ENCODE measurements at places on chromosomes 12 and 14. TPM values are rescaled to one million over a fixed set of nuclear protein-coding genes. Genes with fewer than 3 reads are reported as not detected.

DNA sequence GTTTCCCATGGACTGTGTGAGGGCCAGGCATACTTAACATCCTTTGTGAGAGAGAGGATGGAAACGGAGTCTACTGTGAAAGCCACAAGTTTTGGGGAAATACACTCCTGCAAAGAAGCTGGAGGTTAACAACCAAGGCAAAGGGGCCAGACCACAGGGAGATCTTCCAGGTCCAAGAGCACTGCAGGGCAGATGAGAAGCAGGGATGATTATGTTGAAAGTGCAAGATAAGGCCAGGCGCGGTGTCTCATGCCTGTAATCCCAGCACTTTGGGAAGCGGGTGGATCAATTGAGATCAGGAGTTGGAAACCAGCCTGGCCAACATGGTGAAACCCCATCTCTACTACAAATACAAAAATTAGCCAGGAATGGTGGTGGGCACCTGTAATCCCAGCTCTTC is 15.1 kb downstream of the COQ6 start:
- no peak for DNase-seq

DNA sequence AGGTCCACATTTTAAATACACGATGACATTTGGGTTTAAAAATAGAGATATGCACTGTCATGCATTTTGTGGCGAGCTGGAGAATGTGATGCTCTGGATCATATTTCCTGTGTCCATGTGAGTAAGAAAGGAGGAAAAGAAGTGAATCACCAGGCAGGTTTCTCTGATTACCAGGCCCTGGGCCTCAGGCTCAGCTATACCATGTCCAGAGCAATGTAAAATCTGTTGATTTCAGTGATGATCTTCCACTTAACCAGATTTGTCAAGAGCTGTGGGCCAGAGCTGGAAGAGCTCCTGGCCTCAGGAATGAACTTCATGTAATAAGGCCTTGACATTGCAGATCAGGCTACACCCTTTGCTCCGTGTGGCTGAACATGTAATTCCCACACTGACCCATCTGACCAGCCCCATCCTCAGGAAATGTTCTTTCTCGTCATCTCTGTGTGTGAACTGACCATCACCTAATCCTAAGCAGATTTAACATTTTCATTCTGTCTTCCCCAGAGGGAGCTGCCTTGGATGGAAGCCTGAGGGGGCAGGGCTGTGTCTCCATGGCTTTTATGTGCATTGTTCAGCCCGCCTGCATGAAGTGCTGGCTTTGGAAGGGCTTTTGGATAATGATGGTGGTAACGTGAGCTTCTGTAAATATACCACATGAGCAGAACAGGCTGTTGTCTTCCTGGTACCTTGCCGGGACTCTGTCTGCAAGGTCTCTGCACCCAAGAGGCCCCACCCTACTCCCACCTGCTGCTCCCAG is 54.5 kb downstream of the CRACR2A start:
- no peak for DNase-seq

The PTGER2 gene
- 52.1 TPM for total RNA-seq

The OR6C70 gene
- total RNA-seq: not detected

The KCNK13 gene
- 0.21 TPM for total RNA-seq

- DNase-seq: no peak
These were observed 6.7 kb downstream of the REC8 start for GRCh38 chr14:24178399-24179178.

GRCh38 chr14:81031488-81031887 is 76.1 kb downstream of the TSHR start:
- no peak for DNase-seq

GRCh38 chr12:109082751-109083150 is 10.5 kb downstream of the ALKBH2 start:
- DNase-seq: no peak

DNA sequence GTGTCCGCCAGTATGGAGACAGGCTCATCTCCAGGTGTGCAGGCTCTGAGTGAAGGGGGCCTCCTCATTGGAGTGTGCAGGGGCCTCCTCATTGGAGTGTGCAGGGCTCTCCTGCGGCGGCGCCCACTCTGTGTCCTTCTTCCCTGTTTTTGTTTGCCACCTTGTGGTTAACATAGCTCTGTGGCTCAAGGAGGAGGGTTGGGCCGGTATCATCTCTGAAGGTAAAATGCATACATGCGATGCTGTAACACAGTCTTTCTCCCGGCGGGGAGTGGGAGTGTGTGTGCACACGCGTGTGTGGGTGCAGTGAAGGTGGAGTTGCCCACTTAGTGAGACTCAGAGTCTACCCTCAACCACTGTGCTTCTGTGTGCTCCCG is 429.4 kb downstream of the ZFP36L1 start:
- no peak for DNase-seq

DNA sequence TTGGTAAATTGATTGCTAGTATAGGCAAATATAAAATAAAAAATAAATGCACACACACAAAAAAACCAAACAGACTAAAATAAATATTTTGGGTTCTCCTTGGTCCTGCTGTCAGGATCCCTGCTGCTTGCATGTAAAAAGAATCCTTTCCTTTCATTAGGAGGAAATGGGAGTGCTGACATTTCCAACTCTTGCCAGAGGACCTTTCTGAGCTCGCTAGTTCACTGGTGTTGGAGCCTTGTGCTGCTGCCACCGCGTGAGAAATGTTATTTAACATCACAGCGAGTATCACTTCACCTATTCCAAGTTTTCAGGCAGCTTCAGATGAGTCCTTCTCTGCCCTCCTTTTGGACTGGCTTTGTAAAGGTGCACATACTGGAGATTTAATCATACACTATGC is 358.9 kb downstream of the NPAS3 start:
- no peak for DNase-seq

GRCh38 chr12:132649226-132649945 is 30.8 kb downstream of the P2RX2 start:
- no peak for DNase-seq

- no peak for DNase-seq
These were observed 2.4 kb downstream of the STAB2 start for GRCh38 chr12:103589517-103589916.

DNA sequence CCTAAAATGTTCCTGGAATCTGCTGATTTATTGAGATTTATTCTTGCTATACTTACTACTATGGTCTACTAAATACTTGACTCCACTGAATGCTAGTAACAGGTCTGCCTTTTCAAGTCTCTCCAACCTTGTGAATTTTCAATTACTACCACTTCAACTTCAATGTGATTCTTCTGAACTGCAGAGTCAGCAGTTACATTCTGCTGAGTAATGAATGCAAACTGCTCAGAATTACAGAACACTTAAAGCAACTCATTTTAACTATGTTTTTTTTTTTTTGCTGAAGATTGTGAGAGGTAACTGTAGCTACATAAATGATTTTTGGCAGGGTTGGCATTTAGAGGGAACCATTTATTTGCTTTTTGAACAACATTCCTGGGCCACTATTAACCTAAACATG is 41.8 kb downstream of the ARF6 start:
- no peak for DNase-seq

The ABCD2 gene
- 7.5 TPM for total RNA-seq

- no peak for DNase-seq
These were observed 53.1 kb downstream of the TAOK3 start for GRCh38 chr12:118319627-118320026.

The NID2 gene
- 2.2 TPM for total RNA-seq

DNA sequence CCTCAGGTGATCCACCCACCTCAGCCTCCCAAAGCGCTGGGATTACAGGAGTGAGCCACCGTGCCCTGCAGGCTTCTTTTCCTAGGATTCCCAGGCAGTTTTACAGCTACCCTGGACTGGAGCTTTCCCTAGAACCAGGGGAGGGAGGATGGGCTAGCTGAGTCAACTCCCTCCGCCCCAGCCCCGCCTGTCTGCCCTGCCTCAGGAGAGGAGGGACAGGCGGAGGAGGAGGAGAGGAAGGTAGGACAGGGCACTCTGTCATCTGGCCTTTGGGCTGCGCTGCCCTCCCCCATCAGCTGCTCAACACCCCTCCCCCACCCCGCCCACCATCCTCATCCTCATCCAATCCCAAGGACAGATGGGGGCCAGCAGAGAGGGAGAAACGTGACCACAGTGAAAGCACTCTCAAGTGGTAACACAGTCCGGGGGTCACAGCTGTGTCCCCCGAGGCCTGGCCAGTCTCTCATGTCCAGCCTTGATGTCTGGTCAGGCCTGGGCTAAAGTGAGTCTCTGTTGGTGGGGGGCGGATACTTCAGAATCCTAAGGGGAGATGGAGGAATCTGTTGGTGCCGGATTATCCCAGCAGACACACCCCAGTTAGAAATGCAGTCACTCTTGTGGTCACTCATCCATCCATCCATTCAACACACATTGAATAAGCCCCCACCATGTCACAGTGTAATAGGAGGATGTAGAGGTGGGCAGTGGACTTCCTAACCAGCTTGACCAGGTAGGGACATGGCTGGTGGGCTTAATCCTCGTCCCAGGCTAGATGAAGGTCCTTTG is 12.3 kb downstream of the FIGNL2 start:
- DNase-seq: no peak

GRCh38 chr12:62210422-62210821 is 49.8 kb upstream of the USP15 start:
- DNase-seq: no peak

- no peak for DNase-seq
These were observed 788 bp downstream of the ENO2 start for GRCh38 chr12:6914947-6915788.

- no peak for DNase-seq
These were observed 126.6 kb downstream of the ZFP36L1 start for GRCh38 chr14:68666236-68666635.

GRCh38 chr14:61565836-61566536 is 129.3 kb upstream of the HIF1A start:
- no peak for DNase-seq

- DNase-seq: no peak
These were observed 22.8 kb downstream of the EXOC5 start for GRCh38 chr14:57245941-57246340.

The MYF6 gene
- total RNA-seq: not detected

- DNase-seq: no peak
These were observed 24.5 kb downstream of the PRKAB1 start for GRCh38 chr12:119692410-119692809.

The HELB gene
- 72.1 TPM for total RNA-seq

- no peak for DNase-seq
These were observed 70.1 kb upstream of the TTC7B start for GRCh38 chr14:90886297-90886815.

GRCh38 chr14:39322807-39323206 is 89.1 kb downstream of the MIA2 start:
- DNase-seq: no peak

GRCh38 chr12:65720136-65721130 is 103.8 kb upstream of the HMGA2 start:
- no peak for DNase-seq

DNA sequence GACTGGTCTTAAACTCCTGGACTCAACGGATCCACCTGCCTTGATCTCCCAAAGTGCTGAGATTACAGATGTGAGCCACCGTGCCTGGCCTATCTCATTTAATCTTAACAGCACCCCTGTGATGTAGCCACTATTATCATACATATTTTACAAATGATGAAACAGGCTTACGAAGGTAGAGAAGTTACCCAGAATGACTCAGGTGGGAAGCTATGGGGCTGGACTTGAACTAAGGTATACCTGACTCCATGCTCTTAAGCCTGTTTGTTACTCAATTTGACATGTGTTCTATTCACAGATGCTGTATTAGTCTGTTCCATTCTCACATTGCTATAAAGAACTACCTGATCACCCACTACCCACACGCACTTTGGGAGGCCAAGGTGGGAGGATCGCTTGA is 36.8 kb upstream of the TMPO start:
- no peak for DNase-seq

The NINJ2 gene
- 6.3 TPM for total RNA-seq

DNA sequence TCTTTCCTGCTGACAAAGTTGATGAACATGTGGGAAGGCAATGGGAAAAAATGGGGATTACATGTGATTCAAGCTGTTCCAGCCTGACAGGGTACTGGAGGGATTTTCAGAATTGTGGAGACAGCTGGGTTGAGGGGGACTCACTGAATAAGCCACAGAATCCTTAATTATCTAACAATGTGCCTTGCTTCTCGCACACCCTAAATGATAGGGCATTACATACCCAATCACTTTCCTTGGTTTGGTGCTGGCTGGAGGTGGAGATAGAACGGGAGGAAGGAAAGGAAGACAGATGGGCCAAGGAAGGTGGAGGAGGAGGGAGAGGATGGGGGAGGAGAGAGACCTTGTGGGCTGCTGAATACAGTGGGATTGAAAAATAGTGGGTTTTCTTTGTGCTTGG is 20.7 kb downstream of the PELI2 start:
- no peak for DNase-seq

- no peak for DNase-seq
These were observed 33.0 kb upstream of the PRMT8 start for GRCh38 chr12:3458041-3458440.

The CLEC6A gene
- total RNA-seq: not detected

The BICDL1 gene
- 146 TPM for total RNA-seq

DNA sequence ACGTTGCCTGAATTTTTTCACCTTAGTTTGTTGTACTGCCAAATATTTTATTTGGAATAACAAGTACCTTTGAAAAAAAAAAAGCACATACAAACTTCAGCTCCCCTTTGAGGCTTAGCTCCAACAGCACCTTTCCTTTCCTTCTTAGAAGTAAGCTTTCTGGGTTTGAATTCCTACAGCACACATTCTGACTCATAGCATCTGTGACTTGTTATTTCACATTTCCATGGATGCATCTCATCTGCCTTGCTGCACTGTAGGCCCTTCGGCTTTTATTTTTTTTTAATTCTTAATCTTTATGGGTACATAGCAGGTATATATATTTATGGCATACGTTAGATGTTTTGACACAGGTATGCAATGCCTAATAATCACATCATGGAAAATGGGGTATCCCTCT is 7.2 kb downstream of the LGALS3 start:
- no peak for DNase-seq

GRCh38 chr12:21683115-21683514 is 25.5 kb upstream of the LDHB start:
- no peak for DNase-seq

DNA sequence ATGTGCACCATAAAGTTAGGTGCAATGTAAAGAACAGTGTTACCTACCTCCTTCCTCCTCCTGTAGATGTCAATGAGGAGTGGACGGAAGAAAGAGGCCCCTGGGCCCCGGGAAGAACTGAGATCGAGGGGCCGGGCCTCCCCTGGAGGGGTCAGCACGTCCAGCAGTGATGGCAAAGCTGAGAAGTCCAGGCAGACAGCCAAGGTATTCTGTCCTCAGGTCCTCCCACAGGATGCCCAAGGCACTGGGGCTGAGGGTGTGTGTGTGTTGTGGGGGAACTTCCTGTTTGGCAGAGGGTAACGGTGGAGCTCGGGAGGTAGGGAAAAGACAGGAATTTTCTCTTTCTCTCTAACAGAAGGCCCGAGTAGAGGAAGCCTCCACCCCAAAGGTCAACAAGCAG is 6.4 kb downstream of the ATN1 start:
- no peak for DNase-seq

DNA sequence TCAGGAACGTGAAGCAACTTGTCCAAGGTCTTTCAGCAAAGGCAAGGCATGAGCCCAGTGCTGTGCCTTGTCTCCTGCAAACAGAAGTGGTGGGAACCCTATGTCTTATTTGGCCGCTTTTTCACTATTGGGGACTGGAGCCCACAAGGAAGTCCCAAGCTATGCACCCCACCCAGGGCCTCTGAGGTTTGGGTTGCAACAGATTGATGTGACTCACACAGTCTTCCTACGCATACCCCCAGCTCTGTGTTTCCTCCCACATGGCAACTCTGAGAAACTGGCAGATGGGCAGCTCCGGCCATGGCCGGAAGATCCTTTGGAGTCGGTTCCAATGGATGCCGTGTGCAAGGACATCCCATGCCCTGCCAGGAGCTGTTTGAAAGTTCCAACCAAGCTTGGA is 28.3 kb upstream of the CMKLR1 start:
- no peak for DNase-seq

The ERBB3 gene
- total RNA-seq: 0.80 TPM

The CPSF2 gene
- 26.4 TPM for total RNA-seq

Measured in T-helper 17 cell (primary cell).